ENCODE measurements at places on chromosomes 16 and 17. TPM values are rescaled to one million over a fixed set of nuclear protein-coding genes. Genes with fewer than 3 reads are reported as not detected.

- no peak for DNase-seq
Observed at GRCh38 chr17:80260791-80261158, at the start of gene RNF213. Gene RNF213, plus strand, starts transcription at chr17:80260852. Its CDS starts 2,830 bp downstream, at chr17:80263682.

GRCh38 chr16:81973737-81974136 lies 37.5 kb downstream of the SDR42E1 start:
- DNase-seq: no peak

- DNase-seq: no peak
Observed at GRCh38 chr16:13060932-13061331, 159.5 kb downstream of the SHISA9 start.

DNA sequence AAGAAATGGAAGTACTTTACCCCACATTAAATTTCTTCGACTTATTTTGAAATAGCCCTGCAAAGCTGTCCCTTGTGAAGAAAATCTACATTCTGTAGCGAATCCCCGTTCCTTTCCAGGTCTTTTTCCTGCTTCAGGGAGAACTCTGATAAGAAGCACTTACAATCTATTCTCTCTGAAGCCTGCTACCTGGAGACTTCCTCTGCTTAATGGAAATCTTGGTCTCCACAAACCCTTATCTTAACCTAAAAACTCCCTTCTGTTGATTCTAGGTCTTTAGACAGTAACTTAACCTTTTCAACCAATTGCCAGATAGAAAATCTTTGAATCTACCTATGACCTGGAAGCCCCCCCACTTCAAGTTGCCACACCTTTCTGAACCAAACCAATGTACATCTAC lies 1.6 kb upstream of the CYBC1 start:
- no peak for DNase-seq

TNFRSF17 gene
- not detected for total RNA-seq

GRIN2A gene
- 3.4 TPM for total RNA-seq

Measured in fibroblast of the aortic adventitia (primary cell).